ENCODE measurements at places on chromosomes 5 and 9. TPM values are rescaled to one million over a fixed set of nuclear protein-coding genes. Genes with fewer than 3 reads are reported as not detected.

Gene SLC2A6
- 4.7 TPM for total RNA-seq

Gene CMYA5
- 1.1 TPM for total RNA-seq

Gene NMUR2
- not detected for total RNA-seq

Gene ABCA1
- 34.1 TPM for total RNA-seq

Gene SPINK7
- not detected for total RNA-seq

- no peak for DNase-seq
Observed at GRCh38 chr9:17938035-17938655, 359.3 kb downstream of the SH3GL2 start.

DNA sequence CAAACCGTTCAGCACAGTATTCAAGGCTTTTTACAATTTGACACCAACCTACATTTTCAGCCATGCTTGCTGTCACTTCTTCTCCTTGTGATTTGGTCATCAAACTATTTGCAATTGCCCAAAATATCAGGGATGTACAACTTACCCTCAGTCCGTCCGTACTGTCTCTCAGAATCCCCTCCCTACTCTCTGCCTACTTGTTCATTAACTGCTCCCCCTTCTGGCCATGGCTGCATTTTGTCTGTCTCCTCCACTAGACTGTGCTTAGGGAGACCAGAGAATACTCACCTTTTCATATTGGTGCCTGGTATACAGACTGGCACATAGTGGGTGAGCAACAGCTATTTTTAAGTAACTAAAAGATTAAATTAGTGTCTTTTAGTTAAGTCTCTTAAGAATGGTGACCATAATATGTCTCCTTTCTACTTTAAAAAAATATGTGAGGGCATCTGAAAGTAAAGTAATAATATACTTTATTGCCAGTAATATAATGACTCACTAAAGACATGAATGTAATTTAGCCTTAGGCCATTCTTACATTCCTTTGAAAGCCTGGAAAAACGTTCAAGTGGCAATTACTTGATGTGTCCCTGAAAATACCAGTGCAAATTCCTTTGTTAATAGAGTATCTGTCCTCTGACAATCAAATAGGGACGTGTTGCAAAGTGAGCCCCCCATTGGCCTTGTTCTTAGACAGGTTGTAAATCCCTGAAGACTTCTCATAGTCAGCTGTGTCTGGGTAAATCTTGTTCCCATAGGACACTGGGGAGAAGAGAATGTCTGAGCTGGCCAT, 27.8 kb downstream of the PRLR start:
- DNase-seq = peak; percentile 13

DNA sequence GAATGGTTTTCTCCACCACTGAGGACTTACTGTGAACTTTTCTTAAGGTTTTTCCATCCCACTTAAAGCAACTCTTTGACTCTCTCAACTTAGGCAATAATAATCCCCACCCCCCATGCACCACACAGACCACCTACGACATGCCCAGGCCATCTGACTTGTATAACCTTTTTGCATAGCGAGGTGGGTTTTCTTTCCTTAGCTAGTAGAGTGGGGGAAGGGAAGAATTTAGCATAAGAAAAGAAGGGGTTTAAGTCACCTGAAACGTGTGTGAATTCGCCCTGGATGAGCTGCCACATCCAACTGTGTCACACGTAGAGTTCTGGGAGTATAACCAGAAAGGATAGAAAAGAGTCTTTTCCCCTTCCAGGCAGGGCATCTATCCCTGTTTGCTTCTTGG, 262.7 kb downstream of the YTHDC2 start:
- no peak for DNase-seq

- DNase-seq = no peak
Observed at GRCh38 chr9:17624571-17624970, 45.7 kb downstream of the SH3GL2 start.

GRCh38 chr9:123394291-123395235, 38.6 kb downstream of the CRB2 start:
- no peak for DNase-seq

GRCh38 chr9:28927691-28928090, 1354.4 kb upstream of the C9orf72 start:
- no peak for DNase-seq

DNA sequence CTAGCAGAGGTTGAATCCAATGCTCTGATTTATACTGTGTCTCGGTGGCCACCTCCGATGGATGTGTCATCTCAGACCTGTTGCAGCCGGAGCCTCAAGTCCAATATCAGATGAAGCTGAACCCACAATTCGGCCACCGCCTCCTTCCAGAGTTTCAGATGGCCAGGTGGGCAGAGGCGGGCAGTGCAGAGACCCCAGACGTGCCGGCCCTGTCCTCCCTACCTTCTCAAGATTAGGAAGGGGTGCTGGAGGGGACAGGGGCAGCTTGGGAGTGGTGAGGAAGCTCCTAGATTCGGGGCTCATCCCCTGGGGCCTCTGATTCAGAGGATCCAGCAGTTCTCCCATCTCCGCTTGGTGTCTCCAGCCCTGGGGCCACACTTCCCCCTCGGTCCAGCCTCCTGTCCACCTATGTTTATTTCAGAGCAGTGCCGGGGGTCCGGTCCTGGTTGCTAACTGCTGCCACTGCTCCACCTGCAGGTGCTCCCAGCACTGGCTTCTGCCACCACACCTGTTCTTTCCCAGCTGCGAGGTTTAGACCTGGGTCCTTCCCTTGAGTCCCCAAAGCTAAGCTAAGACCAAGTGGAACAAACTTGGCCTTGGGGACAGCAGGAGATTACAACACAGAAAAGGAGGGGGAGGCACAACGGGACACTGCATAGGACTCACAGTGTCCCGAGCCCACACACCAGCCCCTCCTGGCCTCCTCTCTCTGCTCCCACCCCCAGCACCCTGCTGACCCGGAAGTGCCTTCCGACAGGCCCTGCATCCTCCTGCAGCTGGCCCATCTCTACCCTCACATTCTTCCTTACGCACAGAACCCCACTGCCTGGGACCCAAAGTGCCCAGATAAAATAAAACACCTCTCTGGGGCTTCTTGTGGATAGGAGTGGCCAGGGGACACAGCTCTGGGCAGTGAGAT, 81.6 kb downstream of the NTNG2 start:
- no peak for DNase-seq

DNA sequence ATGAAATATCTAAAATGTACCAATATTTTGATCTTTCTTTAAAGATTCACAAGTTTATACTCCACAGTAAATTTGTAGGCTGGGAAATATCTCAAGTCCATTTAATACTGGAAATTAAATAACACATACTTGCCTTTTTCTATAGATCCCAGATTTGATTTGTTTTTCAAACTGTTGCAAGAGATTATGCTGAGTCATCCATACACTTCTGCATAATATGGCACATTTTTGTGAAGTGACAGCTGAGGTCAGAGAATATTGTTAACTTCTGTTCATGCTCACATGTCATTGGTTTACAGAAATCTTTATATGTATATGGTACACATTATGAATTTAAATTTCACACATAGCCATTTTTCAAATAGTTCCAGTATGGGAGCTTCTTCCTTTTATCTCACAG, 1066.3 kb upstream of the NUDT12 start:
- no peak for DNase-seq

DNA sequence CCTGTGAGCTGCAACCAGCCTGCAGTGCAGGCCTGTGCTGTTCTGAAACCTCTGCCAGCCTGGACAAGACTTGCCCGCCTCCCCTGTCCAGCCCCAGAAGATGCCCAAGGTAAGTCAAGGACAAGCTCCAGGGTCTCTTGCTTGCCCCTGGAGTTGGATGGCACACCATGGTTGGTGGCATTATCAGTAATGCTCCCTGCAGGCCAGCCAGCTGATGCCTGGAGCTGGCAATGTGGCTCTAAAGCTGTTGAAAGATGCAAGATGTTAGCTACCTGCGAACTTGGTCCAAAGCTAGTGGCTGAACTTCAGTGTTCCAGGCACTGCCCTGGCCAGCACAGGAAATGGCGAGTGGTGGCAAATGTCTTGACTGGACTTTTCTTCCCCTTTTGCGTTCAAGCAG, 14.0 kb upstream of the LTC4S start:
- no peak for DNase-seq

DNA sequence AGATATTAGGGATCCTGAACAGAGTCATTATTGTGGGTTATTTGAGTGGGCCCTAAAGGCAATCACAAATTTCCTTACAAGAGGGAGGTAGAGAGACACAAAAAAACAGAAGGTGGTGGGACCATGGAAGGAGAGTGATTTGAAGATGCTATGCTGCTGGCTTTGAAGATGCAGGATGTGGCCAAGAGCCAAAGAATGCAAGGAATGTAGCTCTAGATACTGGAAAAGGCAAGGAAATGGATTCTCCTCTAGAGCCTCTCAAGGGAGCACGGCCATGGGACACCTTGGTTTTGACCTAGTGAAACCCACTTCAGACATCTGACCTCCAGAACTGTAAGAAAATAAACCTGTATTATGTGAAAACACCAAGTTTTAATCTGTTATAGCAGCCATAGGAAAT, 53.8 kb downstream of the TTC39B start:
- no peak for DNase-seq

GRCh38 chr5:39702928-39703327, 278.1 kb upstream of the DAB2 start:
- DNase-seq = no peak

GRCh38 chr5:122366501-122366900, 54.5 kb downstream of the SNCAIP start:
- DNase-seq = no peak

DNA sequence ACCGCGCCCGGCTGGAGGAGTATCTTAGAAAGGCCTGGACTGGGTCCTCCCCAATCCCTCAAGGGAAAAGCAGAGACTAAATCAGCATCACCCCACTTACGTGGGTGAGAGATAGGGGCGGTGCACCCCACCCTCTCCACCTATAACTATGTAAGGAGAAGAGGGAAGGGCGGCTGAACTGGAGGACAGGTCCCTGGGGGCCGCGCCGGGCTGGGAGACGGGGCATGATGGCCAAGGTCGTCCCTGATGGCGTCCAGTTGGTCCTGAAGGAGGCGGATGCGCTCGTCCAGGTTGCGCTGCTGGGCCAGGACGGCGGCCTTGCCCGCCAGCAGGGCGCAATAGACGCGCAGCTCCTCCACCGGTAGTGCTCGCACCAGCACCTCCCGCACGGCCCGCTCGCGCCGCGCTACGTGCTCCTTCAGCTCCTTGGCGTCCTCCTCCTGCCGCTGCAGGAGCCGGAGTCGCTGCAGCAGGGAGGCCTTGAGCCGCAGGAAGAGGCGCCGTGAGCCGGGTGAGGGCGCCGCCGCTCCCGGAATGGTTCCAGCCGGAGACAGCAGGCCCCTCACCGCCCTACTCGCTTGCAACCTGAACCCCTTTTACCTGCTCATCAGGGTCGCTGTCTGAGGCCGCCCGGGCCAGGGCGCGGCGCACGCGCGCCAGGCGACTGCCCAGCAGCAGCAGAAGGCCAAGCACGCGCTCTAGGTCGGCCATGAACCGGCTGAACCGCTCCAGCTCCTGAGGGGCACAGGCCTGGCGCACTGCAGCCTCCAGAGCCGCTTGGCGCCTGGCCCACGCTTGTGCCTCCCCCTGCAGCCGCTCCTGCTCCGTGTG, 7.6 kb downstream of the SHROOM1 start:
- peak; percentile 59 for DNase-seq

GRCh38 chr5:73719632-73720031, 93.6 kb downstream of the ARHGEF28 start:
- no peak for DNase-seq

- DNase-seq = no peak
Observed at GRCh38 chr5:92147266-92147665, 764.1 kb upstream of the ARRDC3 start.

DNA sequence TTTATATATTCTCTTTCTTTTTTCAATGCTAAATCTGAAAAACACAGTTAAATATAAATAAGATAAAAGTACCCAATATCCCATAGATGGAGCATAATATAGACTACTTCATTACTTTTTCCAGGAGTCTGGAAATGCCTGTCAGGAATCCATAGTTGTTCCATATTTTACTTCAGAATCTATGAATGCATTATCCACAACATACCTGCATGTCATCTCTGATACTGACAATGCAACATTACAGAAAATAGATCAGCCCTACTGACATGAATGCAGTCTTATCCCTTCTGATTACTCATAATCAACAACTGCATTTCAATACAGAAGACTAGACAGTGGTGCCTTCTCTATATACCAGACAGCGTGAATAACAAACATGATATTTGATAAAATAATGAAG, 517.6 kb downstream of the PTPRD start:
- DNase-seq = no peak

GRCh38 chr9:16925426-16925825, 55.0 kb upstream of the BNC2 start:
- DNase-seq = no peak

- no peak for DNase-seq
Observed at GRCh38 chr5:116469631-116470030, 105.0 kb downstream of the SEMA6A start.

DNA sequence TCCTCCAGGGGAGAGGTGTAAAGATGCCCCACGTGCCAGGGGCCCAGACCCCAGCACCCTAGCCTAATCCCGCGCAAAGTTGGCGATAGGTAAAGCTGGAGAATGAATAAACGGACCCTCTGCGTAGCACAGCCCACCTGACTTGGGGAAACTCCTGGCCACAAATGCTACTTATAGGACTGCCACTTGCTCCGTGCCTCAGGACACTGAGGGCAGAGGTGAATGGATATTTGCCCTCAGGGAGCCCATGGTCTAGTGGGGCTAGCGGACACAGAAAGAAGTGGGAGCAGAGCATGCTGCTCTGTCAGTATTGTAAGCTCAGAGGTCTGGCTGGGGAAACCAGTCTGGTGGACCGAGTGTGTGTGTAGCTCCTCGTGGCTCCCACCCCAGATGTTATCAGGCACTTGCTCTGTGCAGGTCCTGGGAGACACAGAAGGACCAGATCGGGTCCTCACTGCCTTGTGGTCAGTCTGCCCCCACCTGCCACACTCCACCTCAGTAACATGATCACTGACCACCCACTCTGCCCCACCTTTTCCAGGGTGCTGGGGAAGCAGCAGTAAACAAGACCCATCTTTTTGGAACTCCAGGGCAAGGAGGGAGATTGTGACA, 841 bp downstream of the GRK6 start:
- DNase-seq = no peak

- no peak for DNase-seq
Observed at GRCh38 chr9:91885746-91886413, 64.1 kb downstream of the ROR2 start.

DNA sequence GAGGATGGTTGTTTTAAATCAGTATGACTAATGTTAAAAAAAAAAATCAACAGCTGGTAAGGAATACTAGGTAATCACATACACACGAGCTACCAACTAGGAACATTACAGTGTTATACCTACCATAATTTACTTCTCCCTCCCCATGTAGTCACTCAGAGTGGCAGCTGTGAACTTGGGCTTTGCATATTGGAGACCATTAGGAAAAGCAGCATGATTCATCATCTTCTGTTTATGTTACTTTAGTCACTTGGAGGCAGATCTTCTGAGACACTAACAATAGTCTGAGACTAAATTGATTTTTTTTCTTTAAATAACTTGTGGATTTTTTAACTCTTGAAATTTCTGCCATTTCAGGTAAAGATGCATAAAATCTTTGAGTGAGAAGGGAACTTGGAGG, 141.5 kb upstream of the NR4A3 start:
- no peak for DNase-seq

GRCh38 chr9:114434878-114435311, 47.1 kb upstream of the AKNA start:
- DNase-seq = no peak

Data from progenitor cell of endocrine pancreas (in vitro differentiated cells).